NCI-H1930 (cell line): ENCODE measurements at places on chromosomes 12 and 14.

- DNase-seq = no peak
These were observed 93.0 kb downstream of the NTF3 start for GRCh38 chr12:5524769-5525436.

DNA sequence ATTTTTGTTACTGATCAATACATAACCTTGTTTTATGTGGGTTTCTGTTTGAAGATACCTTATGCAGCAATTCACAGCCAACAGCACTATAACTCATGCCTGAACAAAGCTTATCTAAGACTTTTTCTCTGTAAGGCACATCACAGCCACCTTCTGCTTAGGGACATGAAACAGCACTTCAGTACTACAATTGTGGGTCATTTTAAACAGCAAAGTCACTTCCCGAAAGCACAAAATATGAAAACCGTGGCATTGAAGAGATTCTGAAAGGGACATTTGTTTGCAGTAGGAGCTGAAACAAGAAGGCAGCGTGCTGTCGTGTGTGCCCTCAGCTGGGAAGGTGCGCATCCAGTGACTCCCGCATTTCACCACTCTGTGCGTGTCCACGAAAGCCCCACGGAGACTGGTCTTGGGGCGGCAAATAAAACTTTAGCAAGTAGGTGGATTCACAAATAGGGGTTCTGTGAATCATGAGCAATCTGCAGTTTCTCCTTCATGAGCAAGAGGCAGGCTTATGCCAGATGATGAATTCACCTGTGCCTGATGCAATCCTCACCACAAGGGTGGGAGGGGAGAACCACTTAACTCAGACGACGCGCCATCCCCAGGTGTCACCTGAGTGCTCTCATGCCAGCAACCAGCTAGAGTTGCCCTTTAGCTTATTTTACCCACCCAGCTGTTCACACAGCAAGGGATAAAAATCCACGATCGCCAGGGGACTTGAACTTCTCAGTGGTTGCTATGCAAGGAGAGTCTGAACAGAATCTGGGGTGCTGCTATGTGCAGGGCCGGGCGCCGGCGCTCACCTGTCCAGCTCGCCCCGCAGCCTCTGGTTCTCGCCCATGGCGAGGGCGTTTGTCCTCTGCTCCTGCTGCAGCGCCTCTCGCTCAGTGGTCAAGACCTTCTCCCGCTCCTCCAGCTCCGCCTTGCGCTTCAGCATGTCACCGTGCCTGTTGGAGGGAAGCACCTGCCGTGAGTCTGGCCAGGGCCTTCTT, 54.9 kb upstream of the GPR68 start:
- DNase-seq = no peak

- DNase-seq = no peak
These were observed 2.8 kb downstream of the MGAT2 start for GRCh38 chr14:49623387-49623786.

GRCh38 chr12:49705479-49706134, 1.6 kb downstream of the FMNL3 start:
- no peak for DNase-seq

DNA sequence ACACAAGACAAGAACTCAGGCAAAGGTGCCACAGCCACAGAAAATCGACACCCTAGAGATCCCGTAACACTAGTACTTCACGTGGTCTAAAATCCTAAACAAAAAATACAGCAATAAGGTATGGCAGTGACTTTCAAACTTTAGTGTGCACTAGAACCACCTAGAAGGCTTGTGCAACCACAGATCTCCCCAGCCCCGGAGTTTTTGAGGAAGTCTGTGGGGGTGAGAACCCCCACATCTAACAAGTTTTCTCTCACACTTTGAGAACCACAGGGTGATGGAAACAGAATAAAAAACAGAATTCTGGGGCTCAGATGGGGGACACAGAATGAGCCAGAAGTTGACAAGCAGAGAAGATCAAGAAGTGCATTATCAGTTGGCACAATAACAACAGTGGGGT, 254.0 kb downstream of the ANO6 start:
- DNase-seq = no peak

- DNase-seq = peak; percentile 40
These were observed 767 bp upstream of the TCP11L2 start for GRCh38 chr12:106301611-106302321.

- DNase-seq = no peak
These were observed 45.6 kb upstream of the CRY1 start for GRCh38 chr12:107138990-107139389.

- DNase-seq = no peak
These were observed 24.4 kb downstream of the MAP3K9 start for GRCh38 chr14:70784886-70785285.

GRCh38 chr12:70002097-70002911, 177.3 kb downstream of the MYRFL start:
- DNase-seq = no peak

DNA sequence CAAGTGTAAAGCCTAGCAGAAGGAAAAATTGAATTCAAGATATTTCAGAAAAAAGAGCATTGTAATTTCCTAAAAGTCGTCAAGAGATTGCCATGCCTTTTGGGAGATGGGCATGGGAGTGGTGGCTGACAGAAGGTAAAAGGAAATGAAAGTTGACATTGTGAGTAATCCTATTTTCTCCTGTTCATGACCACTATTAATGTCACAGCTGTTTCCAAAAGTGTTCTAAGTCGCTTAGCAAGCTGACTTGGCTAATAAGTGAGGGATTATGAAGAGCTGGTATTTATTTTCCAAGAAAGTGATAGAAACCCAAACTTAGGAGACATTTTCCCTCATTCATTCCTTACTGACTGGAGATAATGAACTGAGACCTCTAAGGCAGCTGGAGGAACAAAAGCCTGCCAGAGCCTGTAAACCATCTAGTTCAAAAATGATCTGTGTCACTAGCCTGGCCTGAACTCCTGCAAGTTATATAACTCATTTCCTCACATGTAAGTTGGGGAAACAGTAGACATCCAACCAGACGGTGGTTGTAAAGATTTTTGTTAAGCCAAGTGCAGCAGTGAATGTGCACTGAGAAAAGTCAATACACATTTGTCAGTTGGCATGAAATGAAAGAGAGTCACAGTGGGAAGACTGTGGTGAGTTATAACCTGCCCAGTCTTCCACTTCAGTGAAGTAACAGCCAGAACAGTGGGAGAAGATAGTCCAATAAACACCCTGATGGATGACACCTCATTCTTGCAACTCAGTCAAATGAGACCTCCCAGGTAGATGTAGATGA, 75.8 kb downstream of the DIO2 start:
- no peak for DNase-seq

- no peak for DNase-seq
These were observed 214.9 kb upstream of the BTG1 start for GRCh38 chr12:92360543-92360942.

- no peak for DNase-seq
These were observed 451.6 kb downstream of the RGS6 start for GRCh38 chr14:72383865-72384264.

- DNase-seq = no peak
These were observed 149.7 kb downstream of the AEBP2 start for GRCh38 chr12:19588951-19589350.

- no peak for DNase-seq
These were observed 16.4 kb downstream of the MAP3K9 start for GRCh38 chr14:70792939-70793338.

DNA sequence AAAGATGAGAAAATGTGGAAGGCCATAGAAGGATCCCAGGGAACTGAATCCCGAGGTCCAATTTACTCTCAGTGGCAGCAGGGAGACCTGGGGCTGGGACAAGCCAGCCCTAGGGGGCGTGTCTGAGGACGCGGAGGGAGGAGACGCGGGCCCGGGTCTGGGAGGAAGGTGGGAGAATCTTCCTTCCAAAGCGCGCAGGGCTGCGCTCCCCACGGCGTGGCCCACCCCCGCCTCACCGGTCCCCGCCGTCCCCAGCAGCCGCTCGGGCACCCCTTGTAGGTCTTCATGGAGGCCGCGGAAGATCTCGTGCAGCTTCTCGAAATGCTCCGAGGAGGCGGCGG, 323 bp downstream of the VTI1B start:
- DNase-seq = peak; percentile 72

DNA sequence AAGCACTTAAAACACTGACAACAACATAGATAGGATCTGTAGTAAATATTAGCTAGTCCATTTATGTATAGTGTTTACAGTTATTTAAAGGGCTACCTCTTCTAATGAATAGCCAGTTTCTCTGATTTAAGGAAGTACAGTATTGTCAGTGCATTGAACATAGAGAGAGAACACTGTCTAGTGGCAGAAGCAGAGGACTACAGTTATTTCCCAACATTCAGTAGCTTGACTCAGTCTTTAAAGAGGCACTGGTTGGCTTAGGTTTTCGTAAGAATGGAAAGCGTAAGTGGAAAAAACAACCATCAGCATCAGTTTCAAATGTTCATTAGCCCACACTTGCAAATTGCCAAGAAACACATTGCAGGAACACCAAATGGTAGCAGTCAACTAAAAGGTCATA, 125.0 kb upstream of the HMGA2 start:
- DNase-seq = no peak

DNA sequence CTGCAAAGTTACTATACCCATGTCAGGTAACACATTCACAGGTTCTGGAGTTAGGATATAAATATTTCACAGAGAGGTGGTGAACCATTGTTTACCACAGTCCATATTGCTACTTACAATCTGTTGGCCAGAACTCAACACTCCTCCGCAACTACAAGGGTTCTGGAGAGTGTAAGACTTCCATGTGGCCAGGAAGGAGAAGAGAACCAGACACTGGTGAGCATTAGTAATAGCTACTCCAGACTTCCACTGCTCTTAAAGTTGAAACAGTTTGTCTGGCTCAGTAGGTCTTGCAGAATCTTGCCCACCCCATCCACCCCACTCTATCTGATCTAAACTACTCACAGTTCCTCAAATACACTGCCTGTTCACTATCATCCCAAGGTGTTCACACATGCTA, 369.6 kb downstream of the DUSP6 start:
- DNase-seq = no peak

- no peak for DNase-seq
These were observed 98.7 kb upstream of the RFLNA start for GRCh38 chr12:124196236-124196635.

GRCh38 chr12:69028941-69029729, 96.2 kb upstream of the CPM start:
- DNase-seq = no peak

GRCh38 chr14:32102152-32102787, 25.2 kb downstream of the ARHGAP5 start:
- no peak for DNase-seq

DNA sequence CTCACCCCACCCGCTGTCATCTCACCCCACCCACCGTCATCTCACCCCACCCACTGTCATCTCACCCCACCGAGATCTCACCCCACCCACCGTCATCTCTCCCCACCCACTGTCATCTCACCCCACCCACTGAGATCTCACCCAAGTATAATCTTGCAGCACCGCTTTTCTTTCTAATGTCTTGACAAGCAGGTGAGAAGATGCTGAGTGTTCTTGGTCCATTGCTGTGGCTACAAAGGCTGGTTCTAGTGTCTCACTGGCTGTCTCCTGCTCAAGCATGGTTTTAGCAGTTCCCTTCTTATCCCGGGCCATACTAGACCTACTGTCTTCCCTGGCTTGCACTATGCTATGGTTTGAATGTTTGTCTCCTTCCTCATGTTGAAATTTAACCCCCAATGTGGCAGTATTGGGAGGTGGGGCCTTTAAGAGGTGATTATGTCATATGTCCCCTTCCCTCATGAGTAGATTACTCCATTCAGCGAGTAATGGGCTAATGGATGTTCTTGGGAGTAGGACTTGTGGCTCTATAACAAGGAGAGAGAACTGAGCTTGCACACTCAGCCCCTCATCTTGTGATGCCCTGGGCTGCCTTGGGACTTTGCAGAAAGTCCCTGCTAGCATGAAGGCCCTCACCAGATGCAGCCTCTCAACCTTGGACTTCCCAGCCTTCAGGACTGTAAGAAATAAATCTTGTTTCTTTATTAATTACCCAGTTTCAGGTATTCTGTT, 47.7 kb upstream of the PPP2R5C start:
- no peak for DNase-seq

- no peak for DNase-seq
These were observed 3.0 kb downstream of the ERBB3 start for GRCh38 chr12:56082967-56083366.

- no peak for DNase-seq
These were observed 3.2 kb upstream of the MIA2 start for GRCh38 chr14:39230416-39231035.

DNA sequence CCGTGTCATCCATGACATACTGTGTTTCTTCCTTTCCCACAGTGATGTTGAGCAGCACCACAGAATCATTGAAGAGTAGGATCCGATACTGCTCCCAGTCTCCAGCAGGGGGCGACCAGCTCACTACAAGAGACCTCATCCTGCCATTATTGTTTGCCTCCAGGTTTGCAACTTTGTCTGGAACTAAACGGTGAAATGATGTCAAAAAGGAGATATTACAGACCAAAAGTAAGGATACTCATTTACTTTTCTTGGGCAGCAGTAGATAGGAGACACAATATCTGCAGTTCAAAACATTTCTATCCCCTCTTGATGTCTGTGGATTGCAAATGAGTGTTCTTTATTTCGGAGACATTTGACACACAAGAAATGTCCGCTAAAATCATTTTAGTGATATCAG, 47.2 kb downstream of the PTPRB start:
- peak; percentile 18 for DNase-seq

- peak; percentile 2 for DNase-seq
These were observed 600 bp downstream of the PNN start for GRCh38 chr14:39175445-39176262.

GRCh38 chr14:105499256-105500035, 8.4 kb downstream of the TEDC1 start:
- no peak for DNase-seq

- no peak for DNase-seq
These were observed 338.1 kb downstream of the CACNA1C start for GRCh38 chr12:2390850-2391390.

DNA sequence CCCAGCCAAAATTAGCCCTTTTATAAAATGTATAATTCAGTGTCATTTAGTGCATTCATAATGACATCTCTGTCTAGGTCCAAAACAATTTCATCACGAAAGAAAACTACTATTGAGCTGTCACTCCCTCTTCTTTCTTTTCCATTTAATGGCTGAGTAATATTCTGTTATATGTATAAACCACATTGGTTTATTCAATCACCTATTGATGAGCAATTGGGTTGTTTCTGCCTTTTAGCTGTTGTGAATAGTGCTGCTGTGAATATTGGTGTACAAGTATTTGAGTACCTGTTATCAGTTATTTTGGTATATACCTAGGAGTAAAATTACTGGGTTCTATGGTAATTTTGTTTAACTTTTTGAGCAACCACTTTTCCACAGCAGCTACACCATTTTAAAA, 7.2 kb downstream of the DNM1L start:
- no peak for DNase-seq

DNA sequence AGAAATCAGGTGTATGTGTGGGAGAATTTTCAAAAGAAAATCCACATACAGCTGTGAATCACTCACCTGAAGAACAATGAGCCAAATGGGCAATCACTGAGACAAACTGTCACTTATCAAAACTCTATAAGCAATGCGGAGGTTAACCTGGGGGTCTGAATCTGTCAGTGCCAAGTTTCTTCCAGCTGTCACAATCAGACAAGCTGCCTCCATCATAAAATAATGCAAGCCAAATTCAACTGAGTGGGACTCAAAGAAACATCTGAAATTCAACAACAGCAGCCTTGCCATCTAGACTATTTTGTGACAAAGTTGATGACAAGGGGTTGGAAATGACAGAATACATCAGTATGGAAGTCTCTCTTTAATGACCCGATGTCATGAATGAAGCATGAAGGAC, 60.3 kb downstream of the GARIN6 start:
- DNase-seq = no peak
